Transverse colon (tissue), 4 donors: ENCODE measurements at places on chromosomes 2 and 18.

GRCh38 chr2:121123268-121123667, 161.7 kb downstream of the TFCP2L1 start:
- no peak for DNase-seq

- DNase-seq = no peak
Observed at GRCh38 chr2:105324732-105325131, 4.8 kb downstream of the TGFBRAP1 start.

- DNase-seq = no peak
Observed at GRCh38 chr2:147603447-147603846, 241.4 kb upstream of the ACVR2A start.

DNA sequence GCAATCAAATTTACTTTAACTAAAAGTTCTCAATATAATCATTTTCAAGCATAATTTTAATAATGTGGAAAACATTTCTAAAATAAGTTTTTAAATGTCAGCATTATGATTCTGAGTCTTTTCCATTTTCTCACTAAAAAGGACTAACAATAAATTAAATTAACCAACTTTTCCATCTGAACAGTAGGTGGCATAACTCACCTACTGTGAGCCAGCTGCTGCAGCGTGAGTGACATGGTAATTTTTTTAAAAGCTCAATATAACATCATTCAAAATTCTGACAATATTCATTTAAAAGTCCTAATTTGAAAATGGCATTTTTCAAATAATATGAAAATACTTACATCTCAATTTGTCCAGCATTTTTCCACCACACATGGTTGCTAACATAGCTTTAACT, 66.5 kb downstream of the DTNB start:
- DNase-seq = no peak

GRCh38 chr2:236855866-236856847, 229.5 kb upstream of the COPS8 start:
- DNase-seq = no peak

- no peak for DNase-seq
Observed at GRCh38 chr18:54973046-54973445, 13.8 kb upstream of the CCDC68 start.

DNA sequence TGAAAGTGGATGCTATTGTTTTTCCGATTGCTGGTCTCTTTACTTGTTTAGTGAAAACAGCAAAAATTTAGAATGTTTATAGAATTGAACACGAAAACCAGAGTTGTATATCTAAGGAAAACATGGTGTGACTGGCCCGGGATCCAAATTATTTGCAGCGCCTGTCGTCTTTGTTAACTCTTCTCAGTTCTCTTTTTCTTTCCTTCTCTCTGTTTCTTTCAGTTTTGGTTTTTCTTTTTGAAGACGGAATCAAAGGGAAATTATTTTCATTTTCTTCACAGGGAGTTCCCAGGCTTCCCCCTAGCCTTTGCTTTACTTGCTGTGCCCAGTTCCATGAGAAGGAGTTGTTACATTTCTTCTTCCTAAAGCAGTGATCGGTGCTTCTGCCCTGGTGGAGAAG, 76.0 kb downstream of the AGAP1 start:
- DNase-seq = no peak

- DNase-seq = no peak
Observed at GRCh38 chr2:136997557-136997956, 232.2 kb downstream of the THSD7B start.
